ENCODE measurements at places on chromosomes 6 and 20.

DNA sequence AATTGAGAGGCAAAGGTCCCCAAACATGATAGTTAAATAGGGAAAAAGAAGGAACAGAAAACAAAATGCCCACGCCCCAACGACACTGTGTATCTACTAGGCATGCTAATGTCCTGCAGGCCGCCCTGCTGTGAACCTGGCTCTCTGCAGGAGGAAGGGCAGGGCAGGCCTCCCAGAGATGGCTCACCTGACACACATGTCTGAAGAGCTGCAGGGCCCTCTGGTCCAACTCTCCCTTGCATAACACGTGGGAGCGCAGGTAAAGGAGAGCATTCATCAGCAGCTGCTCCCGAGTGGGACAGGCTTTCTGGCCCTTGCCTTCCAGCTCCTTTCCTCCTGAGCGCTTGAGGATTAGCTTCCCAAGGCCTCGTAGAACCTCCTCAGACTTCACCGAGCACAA is 53.7 kb upstream of the LYRM2 start:
- DNase-seq: no peak

DNA sequence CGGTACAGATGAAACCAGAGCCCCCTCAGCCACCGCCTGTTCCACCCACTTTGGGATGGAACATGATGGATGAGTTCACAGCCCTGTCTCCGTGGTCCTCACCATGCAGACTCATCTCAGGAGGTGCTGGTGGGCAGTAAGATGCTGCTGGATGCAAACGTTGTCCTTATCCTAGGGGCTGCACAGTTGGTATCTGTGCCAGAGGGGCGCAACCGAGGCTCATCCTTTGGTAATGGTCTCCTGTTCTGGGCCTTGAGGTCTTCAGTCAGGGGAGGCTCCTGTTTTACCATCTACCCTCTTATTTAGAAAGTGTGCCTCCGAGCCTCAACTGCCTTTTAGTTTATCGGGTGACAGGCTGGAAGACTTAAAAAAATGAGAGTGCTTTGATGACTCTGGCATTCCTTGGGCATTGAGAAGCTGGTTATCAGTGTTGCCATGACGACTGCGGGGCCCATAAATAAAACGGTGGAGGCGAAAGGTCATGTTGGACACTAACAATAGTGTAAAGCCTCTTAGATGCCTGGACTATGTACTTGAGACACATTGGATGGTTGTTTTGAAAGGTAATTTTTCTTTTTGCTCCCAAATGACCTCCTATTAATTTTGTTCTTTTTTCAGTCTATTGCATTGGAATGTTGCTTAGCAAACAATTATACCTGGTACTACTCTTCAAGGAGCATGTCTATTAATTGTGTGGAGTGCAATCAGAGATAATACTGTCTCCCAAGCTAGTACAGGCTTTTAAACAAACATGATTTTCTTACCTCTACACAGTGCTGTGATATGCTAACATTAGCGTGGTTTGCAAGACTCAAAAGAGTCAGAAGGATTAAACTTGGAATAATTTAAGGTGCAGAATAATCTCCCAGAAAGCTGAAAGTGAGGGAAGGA is 74.2 kb upstream of the DSP start:
- no peak for DNase-seq

DNA sequence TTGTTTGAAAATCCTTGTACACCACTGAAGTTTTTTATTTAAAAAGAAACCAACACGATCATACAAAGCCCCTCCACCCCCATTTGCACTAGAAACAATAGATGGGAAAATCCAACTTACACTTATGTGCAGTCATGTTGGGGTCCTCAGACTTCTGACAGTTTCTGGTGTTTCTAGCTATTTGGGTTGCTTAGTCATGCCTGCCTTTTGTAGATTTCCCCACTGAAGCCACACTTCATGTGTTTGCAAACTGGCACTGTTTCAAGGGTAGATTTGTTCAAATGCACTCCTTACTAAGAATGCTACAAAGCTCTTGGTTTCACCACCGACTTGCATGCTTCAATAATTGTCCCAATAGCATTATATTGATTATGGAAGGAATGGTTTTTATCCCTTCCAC is 1.5 kb downstream of the SH3BGRL2 start:
- DNase-seq: no peak

DNA sequence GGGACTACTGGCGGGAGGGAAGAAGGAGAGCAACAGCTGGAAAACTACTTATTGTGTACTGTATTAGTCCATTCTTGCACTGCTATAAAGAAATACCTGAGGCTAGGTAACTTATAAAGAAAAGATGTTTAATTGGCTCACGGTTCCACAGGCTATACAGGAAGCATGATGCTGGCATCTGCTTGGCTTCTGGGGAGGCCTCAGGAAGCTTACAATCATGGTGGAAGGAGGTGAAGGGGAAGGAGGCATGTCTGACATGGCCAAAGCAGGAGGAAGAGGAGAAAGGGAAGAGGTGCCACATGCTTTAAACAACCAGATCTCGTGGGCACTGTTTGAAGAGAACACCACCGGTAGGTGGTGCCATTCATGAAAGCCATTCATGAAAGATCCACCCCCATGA is 67.3 kb downstream of the GMDS start:
- DNase-seq: no peak

DNA sequence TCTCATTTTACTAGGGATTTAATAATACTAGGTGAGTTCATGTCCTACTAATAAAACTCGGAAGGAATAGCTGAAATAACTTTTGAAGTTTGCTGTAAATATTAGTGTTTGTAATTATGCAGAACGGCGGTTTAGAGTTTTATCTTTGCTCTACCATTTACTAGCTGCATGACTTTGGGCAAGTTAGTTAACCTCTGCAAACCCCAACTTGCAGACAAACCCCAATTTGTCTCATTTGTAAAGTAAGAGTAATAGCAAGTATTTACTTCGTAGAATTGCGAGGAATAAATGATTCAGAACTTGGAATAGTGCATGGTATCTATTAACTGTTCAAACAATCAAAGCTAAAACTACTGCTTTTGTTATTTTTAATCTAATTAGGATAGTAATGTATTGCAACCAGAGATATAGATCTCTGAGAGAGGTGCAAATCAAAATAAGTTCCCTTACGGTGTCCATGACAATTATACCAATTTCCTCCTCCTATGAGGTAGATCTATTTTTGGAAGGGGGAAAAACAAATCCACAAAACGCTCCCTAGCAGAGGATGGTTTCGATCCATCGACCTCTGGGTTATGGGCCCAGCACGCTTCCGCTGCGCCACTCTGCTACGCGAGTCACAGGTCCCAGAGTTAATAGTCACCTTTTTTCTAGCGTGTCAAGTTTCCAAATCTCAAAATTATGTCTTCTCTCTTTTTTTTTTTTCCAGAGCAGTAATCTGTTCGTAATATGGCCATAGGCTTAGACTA is 35.1 kb upstream of the BTN3A2 start:
- no peak for DNase-seq

DNA sequence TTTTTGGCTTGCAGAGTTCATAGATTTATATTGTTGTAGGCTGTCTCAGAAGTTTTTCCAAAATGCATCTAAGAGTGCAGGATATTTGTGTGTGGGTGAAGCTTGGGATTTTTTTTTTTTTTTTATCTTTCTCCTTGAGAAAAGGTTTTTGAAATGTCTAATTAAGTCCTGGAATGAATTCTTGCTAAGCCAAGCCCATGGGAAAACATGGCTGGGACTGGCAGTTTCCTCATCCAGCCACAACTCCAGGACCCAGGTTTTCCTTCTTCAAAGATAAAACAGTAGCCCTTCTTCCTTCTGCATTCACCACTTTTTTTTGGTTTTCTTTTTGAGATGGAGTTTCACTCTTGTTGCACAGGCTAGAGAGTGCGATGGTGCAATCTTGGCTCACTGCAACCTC is 242.5 kb upstream of the JAG1 start:
- DNase-seq: no peak

- no peak for DNase-seq
These were observed 59.6 kb upstream of the SAMHD1 start for GRCh38 chr20:37011147-37011546.

Measured in RWPE1 (cell line).